ENCODE measurements at places on chromosomes 2 and 18.

DNA sequence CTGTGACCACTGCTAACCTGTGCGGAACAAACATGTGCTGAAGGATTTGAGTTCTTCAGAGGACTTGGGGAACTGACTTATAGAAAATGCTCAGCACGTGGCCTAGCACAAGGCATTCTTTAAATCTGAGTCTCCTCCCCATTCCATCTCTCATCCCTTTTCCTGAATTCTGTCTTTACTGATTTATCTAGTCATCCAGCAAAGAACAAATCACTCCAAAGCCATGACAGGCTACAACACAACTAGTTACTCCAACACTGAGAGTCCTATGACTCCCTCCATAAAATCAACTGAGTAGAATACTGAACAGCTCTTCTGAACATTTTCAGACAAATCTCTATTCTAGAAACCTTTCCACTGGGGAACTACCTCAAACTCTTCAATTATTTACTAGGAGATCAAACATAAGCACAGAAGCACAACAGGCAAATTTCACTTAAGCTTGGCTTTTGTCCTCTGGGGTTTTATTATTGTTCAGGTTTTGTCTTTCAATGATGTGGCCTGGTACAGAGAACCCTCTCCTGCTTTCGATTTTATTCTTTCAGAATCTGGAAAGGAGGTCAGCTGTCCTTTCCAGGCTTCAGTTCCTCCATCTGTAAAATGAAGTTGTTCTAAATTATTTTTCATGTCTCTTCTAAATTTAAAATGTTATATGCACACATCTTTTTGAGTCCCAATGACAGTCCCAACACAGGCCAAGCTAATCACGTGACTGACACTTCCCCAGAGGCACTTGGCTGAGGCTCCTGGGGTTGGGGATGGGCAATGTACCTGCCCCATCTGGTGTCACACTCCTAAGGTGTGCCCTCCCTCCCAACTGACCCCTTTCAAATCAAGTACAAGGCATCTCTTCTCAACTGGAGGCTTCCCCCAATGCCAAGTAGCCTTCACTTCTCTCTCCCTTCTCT is 31.8 kb downstream of the RNU4ATAC start:
- no peak for DNase-seq

GRCh38 chr2:118431586-118431985 is 343.3 kb downstream of the INSIG2 start:
- DNase-seq = no peak

DNA sequence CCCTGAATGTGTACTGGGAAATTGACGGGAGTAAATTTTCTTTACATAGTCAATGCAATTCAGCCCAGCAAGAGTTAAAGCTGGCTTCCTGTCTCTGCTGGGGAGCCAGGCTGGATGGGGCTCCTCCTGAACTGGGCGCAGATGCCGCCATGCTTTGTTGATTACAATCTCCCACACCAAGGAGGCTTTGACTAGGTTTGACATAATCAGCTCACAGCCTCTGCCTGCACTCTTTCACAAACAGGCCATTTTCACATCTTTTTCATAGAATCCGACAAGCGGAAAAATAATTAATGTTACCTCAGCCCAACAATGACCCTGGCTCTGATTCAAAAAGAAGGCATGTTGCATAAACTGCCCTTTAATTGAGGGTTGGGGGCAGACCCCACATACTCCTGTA is 54.3 kb downstream of the FOXI3 start:
- no peak for DNase-seq

- DNase-seq = no peak
These were observed 1.3 kb upstream of the ALPI start for GRCh38 chr2:232454630-232455029.

Data from iPS DF 6.9 (cell line).